ENCODE measurements at places on chromosomes 11 and 22. TPM values are rescaled to one million over a fixed set of nuclear protein-coding genes. Genes with fewer than 3 reads are reported as not detected.

DNA sequence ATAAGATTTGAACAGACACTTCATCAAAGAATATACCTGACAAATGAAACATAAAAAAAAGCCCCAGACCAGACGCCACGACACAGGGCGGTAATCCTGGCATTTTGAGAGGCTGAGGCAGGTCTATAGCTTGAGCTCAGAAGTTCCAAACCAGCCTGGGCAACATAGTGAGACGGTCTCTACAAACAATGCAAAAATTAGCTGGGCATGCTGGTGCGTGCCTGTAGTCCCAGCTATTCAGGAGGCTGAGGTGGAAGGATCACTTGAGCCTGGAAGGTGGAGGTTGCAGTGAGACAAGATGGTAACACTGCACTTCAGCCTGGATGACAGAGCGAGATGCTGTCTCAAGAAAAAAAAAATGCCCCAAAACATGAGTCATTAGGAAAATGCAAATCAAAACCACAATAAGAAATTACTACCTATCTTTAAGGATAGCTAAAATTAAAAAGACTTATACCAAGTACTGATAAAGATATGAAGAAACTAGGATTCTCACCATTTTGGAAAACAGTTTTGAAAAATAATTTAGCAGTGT is 91.7 kb upstream of the GRAMD1B start:
- DNase-seq: no peak

DNA sequence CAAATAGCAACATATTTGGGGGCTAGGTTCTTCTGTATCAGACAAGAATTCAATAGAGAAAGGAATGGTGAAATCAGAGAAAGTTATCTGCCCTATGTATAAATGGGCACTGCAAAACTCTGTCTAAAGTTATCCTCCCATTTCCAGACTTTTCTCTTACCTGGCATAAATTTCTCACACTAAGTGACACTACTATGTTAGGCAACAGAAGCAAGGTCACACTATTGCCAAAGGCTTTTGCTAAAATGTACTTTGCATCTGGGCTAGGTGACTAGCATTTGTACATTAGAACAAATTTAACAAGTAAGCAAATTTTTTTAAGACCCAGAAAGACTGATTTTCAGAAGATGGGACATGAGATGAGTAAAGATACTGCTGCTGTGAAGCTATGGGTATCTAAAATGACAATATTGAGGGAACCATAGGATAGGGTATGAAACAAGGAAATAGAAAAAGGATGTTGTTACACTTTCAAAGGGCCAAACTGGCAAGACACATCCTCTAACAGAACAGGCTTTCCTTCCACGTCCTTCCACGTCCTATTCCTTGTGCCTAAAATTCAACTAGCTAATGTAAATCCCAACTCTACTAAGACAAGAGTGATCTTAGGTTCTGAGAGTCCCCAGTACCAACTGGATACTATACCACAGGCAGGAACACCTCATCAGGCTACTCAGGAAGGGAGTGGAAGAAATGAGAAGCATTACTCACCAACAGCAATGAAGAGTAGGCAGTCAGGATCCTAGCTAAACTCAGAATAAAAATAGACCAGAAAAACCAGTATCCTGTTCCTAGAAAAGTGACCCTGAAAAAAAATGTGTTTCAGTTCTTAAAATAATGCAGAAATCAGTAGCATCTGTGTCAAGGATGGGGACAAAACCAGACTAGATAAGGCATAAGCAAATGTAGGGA is 22.6 kb downstream of the GDPD4 start:
- no peak for DNase-seq

GRCh38 chr11:3736816-3737215 is 60.5 kb downstream of the NUP98 start:
- DNase-seq: no peak

The KDM4E gene
- total RNA-seq: not detected

- DNase-seq: peak; percentile 34
Measured at GRCh38 chr22:39462443-39463221, 5.8 kb downstream of the MGAT3 start.
